Stimulated activated CD4-positive, alpha-beta T cell treated with anti-CD3 and anti-CD28 coated beads, TNF-alpha, amount 100 ng/mL, for 1 hour (primary cell): ENCODE measurements at places on chromosomes 6 and 20.

GRCh38 chr6:83442752-83443151, 11.9 kb upstream of the ME1 start:
- DNase-seq: no peak

- no peak for DNase-seq
These were observed 197.2 kb upstream of the IRAK1BP1 start for GRCh38 chr6:78670156-78670555.

- no peak for DNase-seq
These were observed 605.1 kb upstream of the ID4 start for GRCh38 chr6:19231878-19232561.

DNA sequence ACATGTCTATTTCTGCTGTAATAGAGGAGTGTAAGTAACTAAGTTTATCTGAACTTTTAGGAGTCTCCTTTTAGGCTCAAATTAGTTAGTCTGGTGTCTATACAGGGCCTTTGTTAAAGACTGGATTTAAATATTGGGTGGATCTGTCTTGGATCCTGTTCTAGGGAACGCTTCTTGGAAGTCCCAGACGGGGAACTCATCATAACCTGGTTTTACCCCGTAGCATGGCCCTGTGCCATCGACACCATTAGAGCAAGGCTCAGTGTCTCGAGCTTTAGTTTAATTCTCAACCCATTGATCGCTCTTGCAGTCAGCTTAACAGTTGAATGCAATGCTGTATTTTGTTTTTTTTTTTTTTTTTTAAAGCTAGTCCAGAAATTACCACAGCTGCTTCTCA, 89.9 kb downstream of the CARMIL1 start:
- DNase-seq: no peak

GRCh38 chr6:125066964-125067363, 86.6 kb upstream of the TPD52L1 start:
- DNase-seq: no peak

DNA sequence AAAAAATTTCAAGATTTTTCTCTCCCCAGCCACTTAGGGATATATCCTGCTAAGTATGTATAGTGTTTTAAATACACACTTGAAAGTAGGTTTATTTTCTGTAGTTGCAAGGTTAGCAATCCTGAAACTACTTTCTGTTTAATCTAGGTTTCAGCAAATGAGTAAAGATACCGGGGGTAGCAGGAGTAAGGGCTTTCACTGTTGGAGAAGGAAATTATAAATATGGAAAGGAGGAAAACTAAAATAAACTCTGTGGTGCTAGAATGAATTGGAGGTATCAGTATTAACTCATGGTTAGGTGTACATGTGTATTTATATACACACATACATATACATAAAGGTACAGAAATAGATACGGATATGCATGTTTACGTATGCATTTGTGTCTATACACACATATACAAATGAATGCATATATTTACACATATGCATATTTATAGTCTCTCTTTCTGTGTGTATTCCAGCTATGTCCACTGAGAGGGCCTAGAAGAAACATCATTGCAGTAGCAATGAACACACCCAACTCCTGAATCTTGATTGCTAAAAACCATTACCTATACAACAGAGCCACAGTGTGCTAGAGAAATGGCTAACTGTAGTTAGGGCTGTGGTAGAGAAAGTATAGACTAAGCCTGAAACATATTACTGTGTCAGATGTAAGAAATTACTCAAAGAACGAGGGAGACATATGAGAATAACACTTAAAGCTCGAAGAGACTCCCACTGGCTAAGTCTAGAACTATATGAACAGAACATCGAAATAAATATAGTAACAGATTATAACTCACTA, 95.9 kb upstream of the EMILIN3 start:
- DNase-seq: no peak

DNA sequence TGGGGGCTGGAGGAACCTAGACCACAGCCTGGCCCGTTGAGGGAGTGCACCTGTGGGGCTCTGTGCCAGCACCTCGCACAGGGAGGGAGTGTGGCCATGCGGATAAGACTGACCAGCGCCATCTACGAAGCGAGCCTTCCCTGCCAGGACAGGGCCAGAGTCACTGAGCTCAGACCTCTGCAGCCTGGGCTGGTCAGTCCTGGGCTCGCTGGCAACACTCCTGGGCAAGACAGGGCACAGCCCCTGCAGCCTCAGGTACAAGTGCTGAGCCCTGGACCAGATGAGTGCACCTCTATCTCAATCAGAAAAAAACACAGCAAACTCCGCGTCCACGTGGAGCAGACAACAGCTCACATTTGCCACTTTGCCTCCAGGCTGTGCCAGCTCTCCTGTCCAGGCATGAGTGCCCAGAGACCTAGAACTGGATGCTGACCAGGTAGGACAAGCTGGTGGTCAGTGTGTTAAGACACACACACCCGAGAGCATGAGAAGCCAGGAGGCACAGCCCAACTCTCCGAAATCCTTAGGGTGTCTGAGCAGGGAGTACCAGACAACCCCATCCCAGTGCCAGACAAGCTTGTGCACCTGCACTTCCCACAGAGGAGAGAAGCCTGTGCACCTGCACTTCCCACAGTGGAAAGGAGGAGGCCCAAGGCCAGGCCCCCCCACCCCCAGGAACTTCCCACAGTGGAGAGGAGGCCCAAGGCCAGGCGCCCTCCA, 4.9 kb downstream of the ARFRP1 start:
- no peak for DNase-seq

DNA sequence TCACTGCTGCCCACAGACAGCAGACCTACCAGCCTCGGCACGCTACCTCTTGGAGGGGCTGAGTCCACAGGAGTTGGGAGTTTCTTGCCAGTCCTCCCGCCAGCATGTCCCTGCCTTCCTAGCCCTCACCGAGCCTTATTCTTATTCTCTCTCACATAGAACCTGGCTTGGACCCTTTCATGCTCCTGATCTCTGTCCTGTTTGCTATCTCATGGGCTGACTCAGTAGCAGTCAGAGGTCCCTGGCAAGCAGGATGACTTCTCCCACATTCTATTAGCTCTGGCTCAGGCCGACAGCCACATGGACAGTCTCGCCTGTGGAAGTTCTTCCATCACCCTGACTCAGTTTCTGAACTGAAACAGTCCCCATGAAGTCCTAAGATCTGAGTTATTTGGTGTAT, 313.2 kb upstream of the RNF24 start:
- no peak for DNase-seq

- no peak for DNase-seq
These were observed 132.2 kb downstream of the ZMYND8 start for GRCh38 chr20:47224300-47224791.

GRCh38 chr20:53165452-53165851, 193.3 kb downstream of the TSHZ2 start:
- no peak for DNase-seq

DNA sequence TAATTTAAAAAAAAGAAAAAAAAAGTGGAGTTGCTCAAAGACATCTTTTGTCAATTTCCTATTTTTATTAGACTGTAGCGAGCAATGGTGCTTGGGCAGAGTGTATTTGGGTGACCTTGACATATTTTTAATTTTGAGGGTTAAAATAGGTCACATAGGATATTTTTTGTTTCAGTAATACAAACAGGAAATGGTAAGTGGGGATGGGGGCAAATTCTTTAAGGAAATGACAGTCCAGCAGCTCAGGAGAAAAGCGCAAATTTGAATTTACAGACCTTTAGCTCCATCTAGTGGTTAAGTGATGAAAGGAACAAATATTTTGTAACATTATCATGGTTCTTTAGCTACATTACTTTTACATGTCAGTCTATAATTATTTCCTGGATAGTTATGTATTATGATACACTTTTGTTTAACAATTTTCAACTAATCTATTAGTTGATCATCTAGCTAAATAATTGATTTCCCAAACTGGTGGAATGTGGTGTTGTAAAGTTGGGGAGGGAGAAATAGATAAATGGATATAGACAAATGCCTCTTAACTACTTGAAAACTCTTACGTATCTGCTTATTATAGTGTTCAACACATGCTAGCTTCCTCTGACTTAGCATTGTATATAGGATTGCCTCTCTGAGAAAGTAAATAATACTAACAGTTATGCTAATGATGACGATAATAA, 10.0 kb downstream of the CITED2 start:
- DNase-seq: no peak

DNA sequence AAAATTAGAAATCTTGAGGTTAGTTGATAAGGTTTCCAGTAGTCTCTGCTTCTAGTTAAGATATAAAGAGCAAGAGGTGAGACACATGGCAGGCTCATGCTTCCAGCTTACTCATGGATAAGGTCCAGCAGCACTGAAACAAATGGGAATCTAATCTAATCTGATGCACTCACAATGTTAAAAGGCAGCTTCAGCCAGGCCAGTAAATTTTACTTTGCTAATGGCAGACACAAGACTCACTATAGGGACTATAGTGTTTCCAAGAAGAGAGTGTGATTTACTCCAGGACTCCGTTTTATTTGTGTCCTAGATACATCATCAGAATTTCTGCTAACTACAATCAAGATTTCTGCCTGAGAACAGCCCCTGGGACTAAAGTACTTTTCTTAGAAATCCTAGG, 324.8 kb downstream of the SMOC2 start:
- no peak for DNase-seq

- DNase-seq: no peak
These were observed 325.2 kb upstream of the NT5E start for GRCh38 chr6:85124472-85125354.

GRCh38 chr6:4567141-4567540, 209.1 kb upstream of the CDYL start:
- DNase-seq: no peak

DNA sequence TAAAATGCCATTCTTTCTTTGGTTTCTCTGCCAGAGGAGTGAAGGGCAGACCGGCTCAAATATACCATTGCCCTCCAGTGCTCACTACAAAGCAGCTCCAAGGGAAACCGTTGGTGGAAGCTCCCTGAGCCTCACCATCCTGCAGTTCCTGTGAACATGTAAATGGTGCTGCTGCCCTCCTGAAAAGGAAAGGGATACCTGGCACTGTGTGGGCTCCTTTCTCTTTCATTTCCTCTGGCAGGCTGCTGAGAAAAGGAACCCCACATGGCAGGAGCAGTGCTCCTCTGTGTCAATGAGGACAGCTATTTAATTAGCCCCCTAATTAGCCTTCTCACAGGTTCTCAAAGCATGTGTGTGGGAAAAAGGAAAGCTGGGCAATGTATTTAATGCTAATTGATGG, 142.5 kb downstream of the KLHL32 start:
- no peak for DNase-seq

DNA sequence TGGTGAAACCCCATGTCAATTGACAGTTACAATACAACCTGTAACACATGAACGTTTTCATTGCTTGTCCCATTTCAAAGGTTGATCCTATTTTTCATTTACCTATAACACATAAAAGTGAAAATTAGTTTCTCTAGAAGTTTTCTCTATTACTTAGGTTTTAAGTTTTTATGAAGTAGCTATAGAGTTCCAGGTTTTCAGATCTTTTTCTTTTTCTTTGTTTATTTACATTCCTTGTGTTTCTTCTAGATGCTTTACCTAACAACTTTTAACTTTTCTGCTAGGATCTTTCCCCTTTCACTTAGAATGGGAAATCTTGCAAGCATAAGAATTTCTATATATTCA, 232.6 kb downstream of the PLCB1 start:
- DNase-seq: no peak

DNA sequence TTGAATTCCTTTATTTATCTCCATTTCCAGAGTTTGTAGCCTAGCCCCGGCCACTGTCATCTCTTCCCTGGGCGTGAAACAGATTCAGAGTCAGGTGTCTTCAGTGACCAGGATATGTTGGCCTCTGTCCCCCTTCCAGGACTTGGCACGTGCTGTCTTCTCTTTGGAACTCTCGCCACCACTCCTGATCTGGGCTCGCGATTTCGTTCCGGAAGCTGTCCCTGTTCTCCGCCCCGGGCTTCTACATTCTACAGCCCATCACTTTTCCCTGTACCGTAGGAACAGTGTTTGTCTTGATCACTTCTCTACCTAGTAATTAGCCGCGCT, 739 bp downstream of the GSS start:
- no peak for DNase-seq

- no peak for DNase-seq
These were observed 131.6 kb downstream of the ADGRG6 start for GRCh38 chr6:142433419-142433818.
